Activated naive CD4-positive, alpha-beta T cell treated with anti-CD3 and anti-CD28 coated beads, Interleukin-2, amount 50 U/mL, for 16 hours (primary cell): ENCODE measurements at places on chromosomes 2 and 18.
A peak's percentile ranks its signal among the peaks of the same experiment; 100 is the strongest.

DNA sequence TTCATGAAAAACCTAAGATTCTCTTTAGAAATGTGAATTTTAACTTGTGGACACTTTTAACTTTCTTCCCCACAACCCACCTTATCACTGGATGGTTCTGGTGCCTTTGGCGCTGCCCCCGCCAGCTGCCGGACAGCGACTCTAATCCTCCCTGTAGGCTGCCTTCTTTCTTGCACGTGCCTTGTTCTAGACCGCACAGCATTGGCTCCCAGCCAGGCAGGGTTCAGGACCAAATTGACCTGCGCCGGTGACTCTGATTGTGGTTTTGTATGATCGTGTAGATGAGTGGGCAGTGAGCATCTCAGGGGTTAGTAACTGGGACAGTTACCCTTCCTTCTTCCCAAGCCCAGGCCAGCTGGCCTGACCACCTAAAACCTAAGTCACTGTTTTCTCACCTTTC is 106.8 kb downstream of the ASAP2 start:
- DNase-seq: no peak

DNA sequence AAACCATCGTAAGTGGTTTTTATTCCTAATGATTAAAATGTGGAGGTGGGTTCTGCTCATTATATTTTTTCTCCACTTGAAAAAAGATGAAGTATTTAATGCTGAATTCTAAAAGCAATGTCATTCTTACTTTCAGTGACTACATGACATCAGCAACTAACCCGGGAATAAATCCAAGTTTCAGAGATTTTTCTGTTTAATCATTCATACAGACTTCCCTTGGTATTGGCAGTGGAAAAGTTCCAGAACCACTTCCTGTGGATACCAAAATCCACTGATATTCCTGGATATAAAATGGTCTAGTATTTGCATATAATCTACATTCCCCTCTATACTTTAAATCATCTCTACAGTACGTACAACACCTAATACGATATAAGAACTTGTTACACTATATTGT is 128.6 kb downstream of the ZNF532 start:
- no peak for DNase-seq

- no peak for DNase-seq
Observed at GRCh38 chr18:37779220-37779619, 213.6 kb upstream of the CELF4 start.

- peak; percentile 8 for DNase-seq
Observed at GRCh38 chr2:10242998-10243925, 59.4 kb upstream of the HPCAL1 start.

- no peak for DNase-seq
Observed at GRCh38 chr2:179417436-179417949, 152.9 kb upstream of the SESTD1 start.
